ENCODE measurements at places on chromosomes 5 and 9. TPM values are rescaled to one million over a fixed set of nuclear protein-coding genes. Genes with fewer than 3 reads are reported as not detected.
A peak's percentile ranks its signal among the peaks of the same experiment; 100 is the strongest.

INSL6 gene
- total RNA-seq, result not detected

POC5 gene
- total RNA-seq, result 21.8 TPM

TAF1L gene
- not detected for total RNA-seq

ABO gene
- total RNA-seq, result not detected

DNA sequence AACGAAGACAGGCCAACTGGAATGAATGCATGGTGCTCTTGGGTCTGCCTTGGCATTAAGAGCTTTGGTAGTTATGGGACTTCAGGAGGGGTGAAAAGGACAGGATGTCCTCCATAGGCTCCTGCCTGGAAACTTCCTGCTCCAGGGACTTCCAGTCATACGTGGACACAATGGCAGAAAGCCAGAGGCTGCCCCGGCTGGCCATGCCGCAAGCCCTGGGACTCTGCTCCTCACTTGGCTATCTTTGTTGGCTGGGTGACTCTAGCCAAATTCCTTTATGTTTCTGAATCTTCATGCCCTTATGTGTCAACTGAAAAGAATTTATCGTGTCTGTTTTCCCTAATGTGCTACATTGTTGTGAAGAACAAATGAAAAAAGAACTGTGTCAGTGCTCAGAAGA lies 136.9 kb downstream of the SIL1 start:
- no peaks in the 10 kb centered on the region for H3K4me1 ChIP-seq
- no peak overlapping the region for H3K4me3 ChIP-seq
- H3K27me3 ChIP-seq, result no peaks in the 10 kb centered on the region
- no peak overlapping the region for H3K27ac ChIP-seq
- H3K36me3 ChIP-seq, result peaks cover 2% of the 10 kb centered on the region

DNA sequence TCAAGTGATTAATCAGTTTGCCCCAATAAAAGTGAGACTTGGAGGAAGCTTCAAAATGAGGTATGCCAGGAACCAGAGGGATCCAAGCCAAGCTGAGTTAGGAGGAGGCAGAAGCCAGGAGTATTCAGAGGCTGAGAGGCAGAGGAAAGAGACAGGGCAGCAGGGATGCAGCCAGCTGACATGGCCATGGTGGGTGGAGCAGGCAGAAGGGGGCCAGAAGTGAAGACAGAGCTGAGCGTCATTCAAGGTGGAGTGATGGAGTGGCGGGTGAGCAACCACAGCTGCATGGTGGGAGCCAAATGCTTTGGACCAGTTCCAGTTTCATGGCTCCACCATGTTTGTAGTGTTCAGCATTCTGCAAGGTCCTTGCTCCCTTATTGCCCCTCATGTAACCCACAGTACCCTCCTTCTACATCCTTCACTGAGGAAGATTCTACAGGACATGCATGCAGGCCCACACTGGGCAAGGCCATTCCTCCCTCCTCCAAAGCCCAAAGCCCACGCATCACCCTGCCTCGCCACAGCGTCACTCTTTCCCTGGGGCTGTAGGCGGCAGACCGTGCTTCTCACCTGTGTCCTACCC lies 100.6 kb downstream of the FSTL4 start:
- peaks cover 15% of the 10 kb centered on the region for H3K27me3 ChIP-seq
- no peak for DNase-seq
- H3K4me3 ChIP-seq, result no peak overlapping the region
- H3K4me1 ChIP-seq, result no peaks in the 10 kb centered on the region
- no peaks in the 10 kb centered on the region for H3K36me3 ChIP-seq
- no peak overlapping the region for H3K27ac ChIP-seq

OLFM1 gene
- not detected for total RNA-seq

- H3K36me3 ChIP-seq, result no peaks in the 10 kb centered on the region
- no peak overlapping the region for H3K27ac ChIP-seq
- DNase-seq, result no peak
- no peak overlapping the region for H3K4me3 ChIP-seq
Observed at GRCh38 chr9:36315283-36315682, 57.0 kb upstream of the GNE start.

DNA sequence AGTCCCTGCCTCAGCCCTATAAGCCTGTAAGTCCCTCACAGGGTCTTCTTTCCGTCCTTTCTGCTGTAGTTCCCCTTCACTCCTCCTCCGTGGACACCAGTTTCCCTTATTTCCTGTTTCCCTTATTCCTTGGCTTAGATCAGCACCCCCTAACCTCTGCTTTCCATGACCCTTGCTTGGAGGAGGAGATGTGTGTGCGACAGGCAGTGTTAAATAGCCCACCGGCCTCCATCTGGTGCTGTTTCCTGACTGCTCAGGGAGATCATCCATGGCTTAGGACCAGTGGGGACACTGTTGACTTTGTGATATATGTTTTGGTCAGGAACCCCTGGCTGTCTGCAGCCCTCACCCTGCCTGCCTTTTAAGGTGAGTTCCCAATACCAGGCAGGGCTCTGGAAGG lies 34.1 kb upstream of the PSD2 start:
- no peak for DNase-seq
- peak overlapping the region; percentile 33 for H3K27ac ChIP-seq
- H3K4me3 ChIP-seq, result no peak overlapping the region
- no peaks in the 10 kb centered on the region for H3K36me3 ChIP-seq

DNA sequence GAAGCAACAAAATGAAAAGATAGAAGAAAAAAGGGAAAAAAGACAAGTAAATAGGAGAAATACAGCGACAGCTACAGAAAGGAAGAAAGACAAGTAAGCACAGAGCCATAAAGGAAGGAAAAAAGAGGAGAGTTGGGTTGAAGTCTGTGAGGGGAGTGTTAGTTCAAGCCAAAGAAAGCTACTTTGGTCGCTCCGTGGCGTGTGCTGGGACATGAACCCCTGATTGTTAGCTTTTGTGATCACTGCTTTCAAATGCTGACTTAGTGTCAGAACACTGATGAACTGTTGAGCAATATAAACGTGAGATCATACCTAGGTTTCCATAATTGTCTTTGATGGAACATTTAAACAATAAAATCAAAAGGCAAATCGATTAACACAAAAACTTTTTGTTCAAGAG lies 370.1 kb downstream of the TMEM161B start:
- H3K27ac ChIP-seq, result no peak overlapping the region
- H3K27me3 ChIP-seq, result no peaks in the 10 kb centered on the region
- H3K4me1 ChIP-seq, result no peaks in the 10 kb centered on the region
- no peak overlapping the region for H3K4me3 ChIP-seq

DNA sequence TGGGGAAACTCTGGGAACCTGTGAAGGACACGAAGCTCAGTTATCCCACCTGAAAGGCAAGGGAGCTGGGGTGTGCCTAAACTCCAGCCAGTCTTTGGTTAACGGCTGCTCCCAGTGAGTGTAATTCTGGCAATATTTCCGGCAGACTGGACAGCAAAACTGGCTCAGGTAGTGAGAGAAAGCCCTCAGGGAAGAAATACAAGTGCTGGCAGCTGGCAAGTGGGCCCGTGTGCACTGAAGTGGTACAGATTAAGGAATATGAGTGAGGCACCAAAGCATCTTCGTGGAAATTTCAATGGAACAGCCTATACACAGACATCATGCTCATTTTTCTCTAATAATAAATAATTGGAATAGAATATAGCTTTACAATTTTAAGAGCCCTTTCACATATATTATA lies 56.2 kb downstream of the ABHD17B start:
- no peak for DNase-seq
- no peak overlapping the region for H3K4me3 ChIP-seq
- no peak overlapping the region for H3K27ac ChIP-seq
- peaks cover 6% of the 10 kb centered on the region for H3K36me3 ChIP-seq
- peaks cover 11% of the 10 kb centered on the region for H3K4me1 ChIP-seq
- H3K27me3 ChIP-seq, result no peaks in the 10 kb centered on the region

Data from activated CD4-positive, alpha-beta memory T cell treated with anti-CD3 and anti-CD28 coated beads for 36 hours (primary cell).